ENCODE measurements at places on chromosomes 2 and 18. TPM values are rescaled to one million over a fixed set of nuclear protein-coding genes. Genes with fewer than 3 reads are reported as not detected.

GRCh38 chr2:61549546-61549945 lies 11.4 kb upstream of the XPO1 start:
- no peak for DNase-seq

GRCh38 chr2:191250986-191251385 lies 5.8 kb downstream of the MYO1B start:
- no peak for DNase-seq

- DNase-seq, result peak; percentile 64
Measured at GRCh38 chr2:158024288-158024898, 77.3 kb upstream of the UPP2 start.

DNA sequence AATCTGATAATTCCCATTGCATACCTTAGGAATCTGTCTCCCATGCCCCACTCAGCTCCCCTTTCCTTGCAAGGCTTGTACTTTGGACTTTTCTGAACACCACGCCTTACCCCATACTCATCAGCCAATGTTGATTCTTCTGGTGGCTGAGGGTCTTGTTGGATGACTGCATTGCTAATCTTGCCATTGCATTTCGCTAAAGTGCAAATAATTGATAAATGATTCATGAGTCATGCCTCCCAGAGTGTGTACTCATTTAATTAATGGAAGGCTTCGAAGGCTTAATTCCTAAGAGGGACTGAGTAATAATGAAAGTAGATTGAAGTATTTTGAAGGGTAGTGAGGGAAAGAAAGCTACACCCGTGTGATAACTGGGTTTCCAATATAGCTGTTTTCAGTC lies 28.0 kb upstream of the PPP1R1C start:
- DNase-seq, result no peak

DNA sequence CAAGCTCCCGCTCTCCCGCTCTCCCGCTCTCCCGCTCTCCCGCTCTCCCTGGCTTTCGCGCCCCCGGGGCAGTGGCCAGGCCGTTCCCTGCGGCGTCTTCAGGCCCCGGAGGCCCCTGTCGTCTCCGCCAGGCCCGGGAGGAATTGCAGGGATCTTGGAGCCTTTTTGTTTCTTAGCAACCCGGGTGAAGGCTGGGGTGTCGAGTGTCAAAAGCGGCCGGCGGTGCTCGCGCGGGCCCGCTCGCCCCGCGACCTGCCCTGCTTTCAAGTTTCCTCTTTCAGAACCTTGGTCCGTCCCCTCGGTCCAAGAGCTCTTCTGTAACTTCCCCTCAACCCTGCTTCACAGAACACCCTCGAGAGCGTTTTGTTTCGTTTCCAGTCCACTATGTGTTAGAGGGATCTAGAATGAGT lies 1.4 kb downstream of the RNF138 start:
- peak; percentile 64 for DNase-seq

DNA sequence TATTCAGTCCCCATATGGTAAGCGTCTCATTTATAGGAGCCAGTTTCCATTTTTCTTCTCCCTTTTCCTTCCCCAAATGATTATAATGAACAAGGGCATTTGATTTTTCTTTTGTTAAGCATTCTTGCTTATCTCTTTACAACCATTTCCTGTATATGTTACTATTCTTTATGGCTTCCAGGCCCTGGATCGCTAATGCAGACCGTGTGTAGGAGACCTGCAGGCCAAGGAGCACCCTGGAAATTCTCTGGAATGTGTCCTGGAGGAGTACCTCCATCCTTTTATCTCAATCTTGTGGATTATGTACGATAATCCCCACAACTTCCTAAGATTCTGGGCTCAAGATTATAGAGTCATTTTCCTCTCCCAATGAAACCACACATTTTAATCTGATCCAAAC lies 439.6 kb upstream of the MMADHC start:
- DNase-seq, result no peak

DNA sequence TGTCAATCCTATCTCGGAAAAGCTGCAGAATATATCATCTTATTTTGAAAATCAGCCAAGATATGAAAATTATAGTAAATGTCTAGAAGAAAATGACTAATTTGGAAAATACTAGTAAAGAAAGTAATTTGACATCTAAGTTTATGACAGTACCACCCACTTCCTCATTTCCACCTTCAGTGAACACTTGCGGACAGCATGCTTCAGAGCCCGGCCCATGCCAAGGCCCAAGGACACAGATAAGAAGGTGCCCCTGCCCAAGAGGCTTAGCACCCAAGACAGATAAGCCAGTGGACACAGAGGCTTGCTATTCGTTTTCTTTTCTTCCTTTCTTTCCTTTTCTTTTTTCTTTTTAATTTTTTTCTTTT lies 4.8 kb upstream of the KCNG2 start:
- no peak for DNase-seq

GRCh38 chr18:51150113-51150700 lies 47.3 kb downstream of the MEX3C start:
- peak; percentile 79 for DNase-seq

DNA sequence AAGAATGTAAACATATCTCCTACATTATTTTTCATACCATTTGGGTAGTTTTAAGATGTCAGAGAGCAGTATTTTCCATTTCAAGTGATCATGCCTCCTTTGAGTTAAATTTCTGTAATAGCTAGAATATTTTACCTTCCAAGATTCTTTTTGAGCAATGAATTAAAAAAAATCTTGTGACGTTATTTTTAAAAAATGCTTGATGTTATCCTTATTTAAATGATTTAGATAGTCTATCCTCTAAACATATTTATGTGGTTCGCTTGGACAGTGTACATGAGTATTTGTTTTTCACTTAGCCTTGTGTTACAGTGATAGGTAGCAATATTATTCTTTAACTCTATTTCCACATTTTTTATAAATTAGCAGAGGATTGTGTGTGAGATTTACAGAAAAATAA lies 639.2 kb upstream of the CDH2 start:
- no peak for DNase-seq

DNA sequence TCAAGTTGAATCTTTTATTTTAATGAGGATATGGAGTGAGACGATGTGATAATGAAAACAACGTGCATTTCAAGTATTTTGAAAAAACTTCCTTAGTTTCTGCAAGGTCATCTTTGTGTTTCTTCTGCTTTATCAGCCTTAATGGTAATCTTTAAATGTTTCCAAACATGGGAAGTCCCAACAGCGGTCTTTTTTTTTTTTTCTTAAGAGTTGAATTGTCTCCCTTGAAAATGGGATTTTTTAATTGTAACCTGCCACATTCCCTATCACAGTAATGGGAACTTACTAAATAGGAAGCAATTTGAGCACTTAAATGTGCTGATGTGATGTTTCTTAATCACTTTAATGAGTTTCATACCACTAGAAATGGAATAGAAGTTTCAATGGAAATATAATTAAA lies 45.8 kb downstream of the ATIC start:
- no peak for DNase-seq

DNA sequence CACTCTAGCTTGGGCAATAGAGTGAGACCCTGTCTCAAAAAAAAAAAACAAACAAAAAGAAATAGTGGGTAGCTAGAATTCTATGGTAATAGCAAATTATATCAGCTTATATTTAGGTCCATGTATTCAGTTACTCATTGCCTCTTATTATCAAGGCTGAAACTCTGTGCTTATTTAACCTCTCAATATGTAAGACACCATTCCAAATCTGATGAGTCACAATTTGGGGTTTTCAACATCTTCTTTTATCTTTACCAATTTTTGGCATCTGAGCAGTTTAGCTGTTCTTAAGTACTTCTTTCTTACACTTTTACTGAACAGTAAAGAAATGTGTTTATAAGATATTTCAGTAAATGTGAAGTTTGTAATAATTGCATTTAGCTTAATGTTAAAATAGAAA lies 69.3 kb downstream of the TTC27 start:
- DNase-seq, result peak; percentile 58

- peak; percentile 19 for DNase-seq
Measured at GRCh38 chr2:188884517-188884916, 89.7 kb upstream of the COL3A1 start.

- no peak for DNase-seq
Measured at GRCh38 chr2:10140841-10141610, 18.5 kb downstream of the RRM2 start.

DNA sequence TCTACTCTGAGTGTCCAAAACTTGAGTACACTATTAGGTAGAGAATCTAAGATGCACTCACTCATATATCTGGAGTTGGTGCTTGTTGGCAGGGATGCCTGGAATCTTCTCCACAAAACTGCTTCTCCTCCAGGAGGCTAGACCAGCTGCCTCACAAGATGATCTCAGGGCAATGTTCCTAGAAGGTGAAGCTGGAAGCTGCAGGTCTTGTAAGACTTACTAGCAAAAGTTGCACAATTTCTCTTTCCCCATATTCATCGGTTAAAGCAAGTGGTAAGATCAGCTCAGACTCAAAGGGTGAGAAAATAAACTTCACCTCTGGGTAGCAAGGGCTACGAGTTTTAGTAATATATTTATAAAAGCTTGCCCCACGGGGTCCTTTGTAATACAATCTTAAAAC lies 454.4 kb upstream of the ACVR2A start:
- no peak for DNase-seq

GRCh38 chr2:240642061-240642805 lies 17.0 kb downstream of the GPR35 start:
- DNase-seq, result no peak

- no peak for DNase-seq
Measured at GRCh38 chr2:186691231-186691630, 2.6 kb upstream of the FAM171B start.

DNA sequence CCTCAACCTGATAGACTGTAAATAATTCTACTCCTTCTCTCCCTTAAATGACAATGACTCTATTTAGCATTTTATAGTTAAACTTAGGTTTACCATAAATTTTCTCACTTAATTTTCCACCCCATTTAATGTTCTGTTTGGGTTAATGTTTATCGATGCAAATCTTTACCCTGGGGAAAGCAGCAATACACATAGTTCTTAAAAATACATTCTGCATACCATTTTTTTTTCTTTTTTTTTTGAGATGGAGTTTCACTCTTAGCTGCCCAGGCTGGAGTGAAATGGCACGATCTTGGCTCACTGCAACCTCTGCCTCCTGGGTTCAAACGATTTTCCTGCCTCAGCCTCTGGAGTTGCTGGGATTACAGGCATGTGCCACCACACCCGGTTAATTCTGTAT lies 14.0 kb downstream of the STAM2 start:
- DNase-seq, result no peak

DNA sequence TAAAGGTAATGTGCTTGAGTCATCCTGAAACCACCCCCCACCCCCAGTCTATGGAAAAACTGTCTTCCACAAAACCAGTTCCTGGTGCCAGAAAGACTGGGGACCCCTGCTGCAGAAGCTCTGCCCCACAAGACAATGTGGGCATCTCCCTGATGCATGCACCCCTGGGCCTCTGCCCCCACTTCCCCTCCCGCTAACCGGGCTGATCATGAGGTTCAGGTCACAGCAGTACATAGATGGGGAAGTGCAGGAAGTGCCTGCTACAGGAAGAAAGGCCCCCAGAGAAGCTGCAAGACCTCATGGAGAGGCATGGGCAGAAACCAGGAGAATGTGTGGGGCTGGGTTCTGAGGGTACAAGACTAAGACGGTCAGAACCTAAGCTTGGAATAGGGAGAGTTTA lies 243.4 kb upstream of the ID2 start:
- DNase-seq, result no peak

GRCh38 chr2:168245074-168245825 lies 2.1 kb downstream of the STK39 start:
- peak; percentile 42 for DNase-seq

DNA sequence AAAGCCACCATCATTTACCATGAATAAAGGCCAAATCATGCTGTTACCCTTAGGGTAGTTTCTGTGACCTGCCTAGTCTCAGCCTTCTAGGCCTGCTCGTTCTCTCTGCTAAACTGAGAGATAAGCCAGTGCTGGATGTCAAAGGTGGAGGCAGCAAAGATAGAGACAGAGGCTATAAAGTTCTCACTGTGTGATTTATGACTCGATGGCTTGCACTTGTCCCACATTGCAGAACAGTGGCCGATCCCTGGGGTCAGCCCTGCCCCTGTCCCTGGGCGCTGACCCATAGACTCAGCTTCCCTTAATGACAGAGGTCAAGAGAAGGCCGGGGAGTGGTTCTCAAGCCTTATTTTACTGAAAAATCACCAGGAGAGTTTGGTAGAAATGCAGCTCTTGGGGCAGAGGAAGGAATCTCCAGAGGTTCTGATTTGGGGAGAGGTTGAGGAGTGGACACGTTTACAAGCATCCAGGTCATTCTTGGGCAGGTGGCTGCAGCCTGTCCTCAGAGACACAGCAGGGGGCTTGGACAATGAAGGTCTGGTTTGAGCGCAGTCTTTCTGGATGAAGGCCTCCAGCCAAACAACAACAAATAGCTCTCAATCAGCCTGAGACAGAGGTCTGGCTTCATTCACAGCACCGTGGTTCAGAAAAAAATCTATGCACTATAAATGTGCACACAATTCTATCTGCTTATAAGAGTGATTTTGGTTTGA lies 143.5 kb downstream of the ACKR3 start:
- DNase-seq, result no peak

DNA sequence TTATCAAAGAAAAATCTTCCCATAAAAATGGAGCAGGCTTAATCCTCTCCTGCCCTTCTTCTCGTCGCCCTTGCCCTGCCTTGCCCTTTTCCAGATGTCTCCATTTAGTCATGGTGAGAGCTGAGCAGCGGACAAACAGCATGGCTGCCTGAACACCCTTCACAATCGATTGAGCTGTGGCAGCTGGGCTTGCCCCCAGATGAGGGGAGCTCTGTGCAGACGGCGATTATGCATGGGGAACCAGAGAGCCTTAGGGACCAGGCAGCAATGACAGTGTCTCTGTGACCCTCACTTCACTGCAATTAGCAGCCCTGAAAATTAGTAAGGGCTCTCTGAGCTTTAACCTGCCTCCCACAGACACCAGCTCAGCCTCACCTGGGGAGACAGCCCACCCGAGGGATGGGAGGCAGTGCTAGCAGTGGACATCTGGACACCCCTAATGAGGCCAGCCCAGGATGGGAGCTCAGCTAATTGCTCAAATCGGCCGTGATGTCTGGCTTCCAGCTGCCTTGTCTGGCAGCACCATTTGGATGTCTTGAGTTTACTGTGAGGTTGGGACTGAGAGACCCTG lies 365.7 kb downstream of the TNS1 start:
- DNase-seq, result no peak

- DNase-seq, result no peak
Measured at GRCh38 chr18:72180689-72181088, 363.5 kb downstream of the CBLN2 start.

DNA sequence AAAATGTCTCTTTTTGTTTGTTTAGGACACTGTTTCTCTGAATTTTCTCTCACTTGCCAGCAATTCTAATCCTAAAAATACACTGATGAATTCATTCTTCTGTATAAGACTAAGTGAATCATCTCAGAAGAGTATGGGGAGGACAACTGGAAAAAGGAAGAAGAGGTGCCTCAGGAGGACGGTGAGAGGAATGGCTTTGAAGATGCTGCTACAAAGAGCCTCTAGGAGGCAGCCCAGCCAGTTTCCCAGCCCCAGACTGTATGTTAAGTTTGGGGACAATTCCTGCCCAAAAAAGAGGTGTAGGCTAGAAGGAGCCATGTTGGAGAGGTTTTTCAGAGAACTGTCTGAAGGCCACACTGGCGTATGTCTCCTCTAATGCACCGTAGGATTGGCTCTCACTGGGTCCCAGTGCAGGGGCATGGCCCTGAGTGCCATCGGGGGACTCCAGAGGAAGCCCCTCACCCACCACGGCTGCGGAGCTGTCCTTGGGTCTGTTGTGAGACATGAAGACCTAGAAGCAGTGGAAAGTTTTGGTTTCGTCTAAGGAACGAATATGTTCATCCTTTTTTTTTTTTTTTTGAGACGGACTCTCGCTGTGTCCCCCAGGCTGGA lies 3.1 kb upstream of the SDC1 start:
- DNase-seq, result no peak

PUM2 gene
- 94.0 TPM for total RNA-seq

STEAP3 gene
- 23.8 TPM for total RNA-seq

ZNF532 gene
- 67.6 TPM for total RNA-seq

SCN3A gene
- total RNA-seq, result not detected

GPATCH11 gene
- 5.9 TPM for total RNA-seq

SERPINB3 gene
- total RNA-seq, result 0.28 TPM

HTR2B gene
- not detected for total RNA-seq
